T-helper 22 cell (primary cell): ENCODE measurements at places on chromosomes 5 and 9.

DNA sequence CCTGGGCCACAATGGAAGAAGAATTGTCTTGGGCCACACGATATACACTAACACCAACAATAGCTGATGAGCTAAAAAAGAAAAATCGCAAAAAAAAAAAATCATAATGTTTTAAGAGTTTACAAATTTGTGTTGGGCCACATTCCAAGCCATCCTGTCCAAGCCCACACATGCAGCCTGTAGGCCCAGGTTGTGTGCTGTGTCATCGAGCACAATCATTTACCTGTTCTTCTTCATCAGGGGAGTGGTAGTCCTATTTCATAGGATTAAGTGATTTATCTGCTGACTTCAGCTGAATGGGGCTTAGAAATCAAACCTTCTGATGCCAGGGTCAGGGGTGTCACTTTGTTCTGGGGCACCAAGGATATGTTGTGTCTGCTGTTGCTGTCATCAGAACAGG, 44.6 kb upstream of the ELL2 start:
- no peak for DNase-seq

DNA sequence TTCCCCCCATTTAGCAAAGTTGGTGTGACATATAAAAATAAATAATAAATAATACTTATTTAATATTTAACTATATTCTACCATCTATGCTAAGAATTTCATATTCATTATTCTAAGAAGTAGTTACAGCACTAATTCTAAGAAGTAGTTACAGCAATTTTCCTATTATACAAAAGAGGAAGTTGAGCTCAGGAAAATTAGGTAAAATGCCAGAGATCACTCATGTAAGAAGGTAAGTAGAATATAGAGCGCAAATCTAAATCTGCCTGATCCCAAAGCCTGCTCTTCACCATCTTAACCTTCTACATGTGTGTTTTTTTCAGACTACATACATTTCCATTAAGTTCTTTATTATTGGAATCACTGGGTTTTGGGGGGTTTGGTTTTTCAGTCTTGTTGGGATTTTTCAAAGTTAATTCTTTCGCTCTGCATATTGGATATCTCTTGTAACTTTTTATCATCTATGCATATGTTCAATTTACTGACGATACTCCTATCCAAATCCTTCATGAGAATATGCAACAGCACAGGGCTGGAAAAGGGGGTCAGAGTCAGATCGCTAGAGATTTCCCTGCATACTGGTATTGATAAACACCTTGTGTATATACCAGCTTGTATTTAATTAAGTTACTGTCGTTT, 852.1 kb downstream of the MAT2B start:
- DNase-seq = no peak

- DNase-seq = no peak
Observed at GRCh38 chr9:21465859-21466518, 16.1 kb downstream of the IFNE start.

DNA sequence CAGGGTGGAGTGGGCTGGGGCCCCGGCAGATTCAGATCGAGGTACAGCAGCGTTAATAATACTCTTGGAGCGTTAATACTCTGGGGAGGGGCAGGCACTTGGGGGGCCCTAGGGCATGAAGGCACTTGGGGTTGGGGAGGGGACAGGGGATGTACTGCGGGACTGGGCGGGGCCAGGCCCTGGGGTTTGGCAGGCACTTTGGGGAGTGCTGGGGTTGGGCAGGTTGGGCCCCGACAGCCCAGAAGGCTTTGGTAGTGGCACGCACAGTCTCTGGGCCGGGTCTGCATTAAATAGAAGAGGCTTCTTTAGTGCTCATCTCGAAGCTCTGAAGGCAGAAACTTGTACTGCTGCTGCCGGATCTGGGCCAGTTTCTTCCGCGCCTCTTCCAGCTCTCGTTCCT, 7.8 kb upstream of the TPM2 start:
- DNase-seq = no peak

DNA sequence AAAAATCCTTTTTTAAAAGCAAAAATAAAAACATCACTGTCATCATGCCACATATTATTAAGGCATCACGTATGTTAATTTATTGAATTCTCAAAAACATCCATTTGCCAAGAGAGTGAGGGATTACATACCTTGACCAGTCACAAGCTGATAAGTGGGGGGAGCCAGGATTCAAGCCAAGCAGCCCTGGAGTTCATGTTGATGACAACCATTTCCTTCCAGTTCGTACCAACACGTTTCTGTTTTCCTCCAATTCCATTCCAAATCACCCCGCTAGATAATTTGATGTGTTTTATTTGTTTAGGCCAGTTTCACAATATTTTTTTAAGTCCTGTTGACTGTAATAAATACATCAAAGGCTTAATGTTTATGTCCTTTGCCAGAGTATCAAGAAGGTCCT, 53.0 kb downstream of the SLC1A3 start:
- no peak for DNase-seq

DNA sequence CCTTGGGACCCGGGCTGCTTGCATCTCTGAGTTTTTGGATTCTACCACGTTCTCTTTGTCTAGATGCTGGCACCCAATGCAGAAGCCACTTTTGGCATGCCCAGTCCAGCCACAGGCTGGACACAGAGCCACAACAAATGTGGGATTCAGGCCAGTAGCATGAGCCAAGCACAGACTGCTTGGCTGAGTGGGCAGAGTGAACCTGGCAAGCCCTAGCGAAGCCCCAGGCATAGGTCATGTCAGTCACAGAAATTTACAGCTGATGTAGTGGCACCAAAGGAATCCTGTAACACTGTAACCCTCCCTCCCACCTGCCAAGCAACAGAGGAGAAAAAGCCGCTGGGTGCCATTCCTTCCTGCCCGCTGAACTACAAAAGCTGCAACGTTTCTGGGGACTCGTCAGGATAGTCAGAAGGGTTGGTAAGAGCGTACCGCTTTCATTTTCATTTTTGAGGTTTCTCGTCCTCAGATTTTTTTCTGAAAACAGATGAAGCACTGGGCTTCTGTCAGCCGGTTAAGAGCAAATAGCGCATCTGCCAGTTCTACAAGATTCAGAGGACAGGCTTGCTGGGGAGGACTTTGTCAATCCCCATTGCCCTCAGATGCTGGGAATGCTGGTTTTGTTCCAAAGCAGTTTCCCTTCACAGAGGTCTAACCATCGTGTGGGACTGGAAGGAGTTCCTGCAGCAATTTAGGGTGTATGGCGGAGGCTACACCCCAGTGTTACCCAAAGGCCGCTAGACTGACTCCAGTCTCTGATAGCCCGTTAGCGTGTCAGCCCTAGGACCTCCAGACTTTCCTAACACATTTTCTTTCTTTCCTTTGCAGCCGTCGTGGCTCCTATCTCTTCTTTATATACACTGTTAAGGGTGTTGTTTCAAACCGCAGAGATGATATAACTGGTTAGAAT, 399.0 kb downstream of the HTR1A start:
- no peak for DNase-seq

DNA sequence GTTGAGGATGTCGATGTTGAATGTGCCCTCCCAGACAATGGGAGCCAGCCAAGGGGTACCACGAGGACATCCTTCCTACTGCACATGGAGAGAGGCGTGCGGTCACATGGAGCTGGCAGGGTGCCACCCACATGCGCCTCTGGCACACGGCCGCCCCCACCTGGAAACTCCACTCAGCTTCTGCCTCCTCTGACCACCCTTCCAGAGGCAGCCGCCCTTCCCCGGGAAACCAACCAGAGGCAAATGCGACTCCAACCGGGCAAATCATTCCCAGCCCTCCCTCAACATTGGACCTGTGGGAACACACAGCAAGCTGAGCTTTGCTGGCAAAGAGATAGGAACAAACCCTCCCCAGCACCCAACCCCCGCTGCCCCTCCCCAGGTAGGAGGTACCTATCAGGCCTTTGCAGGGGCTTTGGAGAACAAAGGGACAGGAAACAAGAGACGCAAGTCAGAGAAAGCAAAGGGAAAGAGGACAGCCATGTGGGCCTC, 17.5 kb downstream of the ABO start:
- no peak for DNase-seq

GRCh38 chr9:135716045-135716444, 14.1 kb downstream of the KCNT1 start:
- DNase-seq = no peak

DNA sequence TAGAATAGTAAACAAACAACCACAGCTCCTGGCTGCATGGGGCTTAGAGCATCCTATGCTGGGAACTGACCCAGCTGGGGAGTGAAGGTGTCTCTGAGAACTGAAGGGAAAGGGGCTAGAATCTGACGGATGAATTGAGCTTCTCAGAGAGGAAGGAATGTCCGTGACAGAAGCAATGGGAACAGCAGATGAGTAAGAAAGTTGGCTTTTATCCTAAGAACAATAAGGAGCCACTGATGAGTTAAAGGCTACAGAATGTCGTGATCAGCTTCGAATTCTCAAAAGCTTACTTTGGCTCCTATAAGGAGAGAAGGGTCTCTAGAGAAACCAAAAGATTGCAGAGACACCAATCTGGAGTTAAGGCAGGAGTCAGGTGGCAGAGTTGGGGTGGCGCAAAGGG, 52.6 kb downstream of the EBF1 start:
- DNase-seq = no peak

GRCh38 chr9:94922691-94923107, 196.2 kb downstream of the AOPEP start:
- no peak for DNase-seq

GRCh38 chr5:139342423-139342723, 719 bp downstream of the PAIP2 start:
- DNase-seq = no peak

GRCh38 chr5:60482301-60482700, 217.7 kb downstream of the DEPDC1B start:
- no peak for DNase-seq

DNA sequence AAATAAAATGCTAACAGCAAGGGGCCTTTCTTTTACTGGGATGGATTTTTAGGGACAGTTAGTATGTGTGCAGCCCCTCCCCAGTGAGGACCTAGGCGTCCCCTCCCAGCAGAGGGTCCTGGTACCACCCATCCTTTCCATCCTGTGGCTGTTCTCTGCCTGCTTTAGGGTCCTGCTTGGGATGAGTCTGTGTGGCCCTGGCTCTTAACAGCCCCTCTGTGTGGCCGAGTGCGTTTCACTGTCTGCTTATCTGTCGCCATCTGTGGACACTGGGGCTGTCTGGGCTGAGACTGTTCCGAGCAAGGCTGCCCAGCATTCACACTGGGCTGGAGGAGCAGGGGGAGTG, 17.0 kb downstream of the WNK2 start:
- no peak for DNase-seq

DNA sequence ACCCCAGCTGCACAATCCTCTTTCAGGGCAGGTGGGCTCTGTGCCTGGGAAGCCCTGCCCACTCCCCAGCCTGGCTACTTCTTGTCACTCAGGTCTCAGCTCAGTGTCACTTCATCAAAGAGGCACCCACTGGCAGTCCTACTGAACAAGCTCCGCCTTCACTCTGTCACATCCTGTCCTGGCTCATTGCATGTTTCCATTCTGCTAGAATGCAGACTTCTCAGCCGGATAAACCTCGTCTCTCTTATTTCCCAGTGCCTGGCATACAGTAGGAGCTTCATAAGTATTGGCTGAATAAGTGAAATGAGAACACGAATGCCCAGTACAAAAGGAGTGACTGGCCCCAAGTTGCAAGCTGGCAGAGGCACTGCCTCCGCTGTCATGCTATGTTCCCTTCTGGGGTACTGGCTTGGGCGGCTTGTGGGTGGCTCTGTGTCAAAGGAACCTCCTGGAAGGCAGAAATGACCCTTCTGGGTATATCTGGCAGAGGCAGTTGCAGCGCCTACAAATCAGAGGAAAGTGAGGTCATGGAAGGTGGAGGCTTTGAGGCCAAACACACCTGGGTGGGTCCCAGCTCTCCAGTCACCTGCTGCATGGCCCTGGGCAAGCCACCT, 98.3 kb upstream of the PHYKPL start:
- no peak for DNase-seq

DNA sequence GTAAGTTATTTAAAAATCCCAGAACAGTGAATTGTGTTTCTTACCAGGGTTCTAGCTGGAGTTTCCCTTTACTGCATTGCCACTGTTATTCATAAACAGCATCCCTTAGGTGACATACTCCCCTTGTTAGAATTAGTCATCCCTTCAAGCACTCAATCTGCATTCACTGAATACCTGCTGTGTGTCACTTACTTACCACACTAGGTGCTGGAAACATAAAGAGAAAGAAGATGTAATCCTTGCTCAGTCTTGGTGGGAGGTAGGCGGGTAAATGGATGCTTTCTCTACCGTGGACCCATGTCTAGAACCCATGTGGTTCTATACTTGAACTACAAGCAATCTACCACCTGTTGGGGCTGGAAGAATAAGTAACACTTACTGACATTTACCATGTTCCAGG, 371.6 kb downstream of the KDM4C start:
- no peak for DNase-seq

- DNase-seq = no peak
Observed at GRCh38 chr5:79133657-79134451, 22.2 kb downstream of the BHMT start.
